ENCODE measurements at places on chromosomes 3 and 15.

- no peak for DNase-seq
Observed at GRCh38 chr15:95377258-95377852, 953.1 kb upstream of the NR2F2 start.

GRCh38 chr3:101518421-101518871, 5.4 kb upstream of the SENP7 start:
- DNase-seq: no peak

DNA sequence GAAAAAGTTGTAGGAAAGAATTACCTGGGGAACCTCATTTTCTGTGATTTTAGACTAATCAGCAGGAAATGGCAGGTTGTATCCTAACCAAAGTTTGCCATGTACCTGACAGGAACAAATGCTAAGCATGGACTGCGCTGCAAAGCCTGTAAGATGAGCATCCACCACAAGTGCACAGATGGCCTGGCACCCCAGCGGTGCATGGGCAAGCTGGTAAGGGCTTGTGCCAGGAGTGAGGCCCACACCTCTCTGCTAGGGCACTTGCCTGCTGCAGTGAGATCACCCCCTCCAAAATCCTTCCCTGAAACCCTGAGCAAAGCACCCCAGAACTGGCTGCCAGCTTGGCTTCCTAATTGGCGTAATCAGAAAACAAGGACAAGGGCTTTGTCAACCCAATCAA, 102.6 kb downstream of the STAC start:
- DNase-seq: no peak

DNA sequence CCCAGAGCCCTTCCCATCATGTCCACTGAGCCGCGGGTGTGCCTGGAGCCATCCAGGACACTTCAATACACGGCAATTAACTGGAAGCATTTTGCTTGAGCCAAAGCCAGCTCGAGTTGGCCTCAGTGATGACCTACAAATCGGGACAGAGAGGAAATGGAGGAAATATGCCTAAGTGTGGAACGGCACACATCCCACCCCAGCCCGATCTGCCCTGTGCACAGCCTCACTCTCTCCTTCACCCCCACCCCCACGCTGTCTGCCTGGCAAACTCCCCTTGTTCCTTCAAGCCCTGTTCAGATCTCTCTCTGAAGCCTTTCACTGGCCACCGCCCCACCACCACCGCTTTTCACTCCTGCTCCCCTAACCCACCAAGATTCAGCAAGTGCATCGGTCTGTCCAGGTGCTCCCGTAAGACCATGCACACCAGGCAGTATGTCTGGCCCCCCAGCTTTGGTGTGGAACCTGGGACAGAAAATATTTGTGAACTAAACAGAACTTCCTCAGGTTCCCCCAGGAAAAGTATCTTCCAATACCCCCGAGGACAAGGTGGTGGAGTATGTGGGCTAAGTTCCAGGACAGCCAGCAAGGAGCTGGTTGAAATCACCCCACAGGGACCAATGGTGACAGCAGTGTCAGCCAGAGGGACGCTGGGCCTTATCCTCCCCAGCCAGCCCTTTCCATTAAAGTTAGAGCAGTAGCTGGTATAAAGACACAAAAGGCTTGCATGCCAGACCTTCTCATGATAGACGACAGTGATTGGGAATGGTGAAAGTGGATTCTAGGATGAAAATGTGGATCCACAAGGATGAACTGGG, 83.7 kb downstream of the VGLL4 start:
- DNase-seq: no peak

DNA sequence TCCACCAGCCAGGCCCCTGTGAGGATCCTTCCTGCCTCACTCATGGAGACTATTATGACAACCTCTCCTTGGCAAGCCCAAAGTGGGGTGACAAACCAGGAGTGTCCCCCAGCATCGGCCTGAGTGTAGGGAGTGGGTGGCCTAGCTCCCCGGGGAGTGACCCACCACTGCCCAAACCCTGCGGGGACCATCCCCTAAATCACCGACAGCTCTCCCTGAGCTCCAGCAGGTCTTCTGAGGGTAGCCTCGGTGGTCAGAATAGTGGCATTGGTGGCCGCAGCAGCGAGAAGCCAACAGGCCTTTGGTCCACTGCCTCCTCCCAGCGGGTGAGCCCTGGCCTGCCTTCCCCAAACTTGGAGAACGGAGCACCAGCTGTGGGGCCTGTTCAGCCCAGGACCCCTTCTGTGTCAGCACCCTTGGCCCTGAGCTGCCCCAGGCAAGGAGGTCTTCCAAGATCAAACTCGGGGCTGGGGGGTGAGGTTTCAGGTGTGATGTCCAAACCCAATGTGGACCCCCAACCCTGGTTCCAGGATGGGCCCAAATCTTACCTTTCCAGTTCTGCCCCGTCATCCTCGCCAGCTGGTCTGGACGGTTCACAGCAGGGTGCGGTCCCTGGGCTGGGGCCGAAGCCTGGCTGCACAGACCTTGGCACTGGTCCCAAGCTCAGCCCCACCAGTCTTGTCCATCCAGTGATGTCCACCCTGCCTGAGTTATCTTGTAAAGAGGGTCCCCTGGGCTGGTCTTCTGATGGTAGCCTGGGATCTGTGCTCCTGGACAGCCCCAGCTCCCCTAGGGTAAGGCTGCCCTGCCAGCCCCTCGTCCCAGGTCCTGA, 1.0 kb downstream of the LIMD1 start:
- DNase-seq: no peak

DNA sequence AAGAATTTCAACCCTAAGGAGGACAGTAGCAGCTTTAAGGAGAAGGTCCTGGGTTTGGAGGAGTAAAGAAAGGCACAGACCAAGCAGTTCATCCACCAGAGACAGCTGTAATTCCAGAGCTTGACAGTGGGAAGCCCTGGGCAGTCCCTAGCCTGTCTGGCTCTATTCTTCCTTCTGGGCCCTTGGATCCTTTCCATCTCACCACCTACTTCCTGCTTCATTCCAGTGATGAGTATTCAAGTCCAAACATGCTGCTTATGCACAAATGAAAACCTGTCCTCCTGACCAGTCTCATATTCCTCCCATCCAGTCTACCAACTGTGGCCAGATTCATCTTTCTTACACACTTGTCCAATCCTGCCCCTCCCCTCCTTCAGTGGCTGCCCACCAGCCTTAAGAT, 171.4 kb downstream of the CNTN3 start:
- DNase-seq: no peak

DNA sequence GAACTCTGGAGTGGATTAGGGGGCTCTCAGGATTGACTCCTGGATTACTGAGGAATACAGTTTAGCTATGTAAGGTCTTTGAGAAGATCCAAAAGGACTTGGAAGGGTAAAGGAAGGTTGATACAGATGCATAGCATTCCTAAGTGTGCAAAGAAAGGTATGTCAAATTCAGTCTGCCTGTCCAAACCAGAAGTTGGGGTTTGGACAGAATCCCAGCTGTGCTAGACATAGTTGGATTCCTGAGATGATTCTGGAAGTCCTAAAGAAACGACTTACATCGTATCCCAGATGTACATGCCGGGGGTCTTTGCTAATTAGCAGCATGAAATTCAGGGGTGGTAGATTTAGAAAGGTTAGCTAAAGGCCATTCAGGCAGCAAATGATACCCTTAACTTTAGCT, 97.7 kb upstream of the TSPAN3 start:
- no peak for DNase-seq

GRCh38 chr15:77527164-77527778, 105.4 kb downstream of the LINGO1 start:
- DNase-seq: no peak

Measured in NT2/D1 (cell line).